ENCODE measurements at places on chromosomes 3 and 15. TPM values are rescaled to one million over a fixed set of nuclear protein-coding genes. Genes with fewer than 3 reads are reported as not detected.

CXCR6 gene
- not detected for total RNA-seq

GOLGA6D gene
- total RNA-seq, result not detected

CLDN1 gene
- total RNA-seq, result 0.15 TPM

WNT7A gene
- not detected for total RNA-seq

SEMA3G gene
- total RNA-seq, result under 0.01 TPM

MESP2 gene
- total RNA-seq, result 0.58 TPM

GASK1A gene
- 4.5 TPM for total RNA-seq

MINAR1 gene
- total RNA-seq, result 0.83 TPM

SERINC4 gene
- not detected for total RNA-seq

CHST2 gene
- total RNA-seq, result 7.6 TPM

CLRN1 gene
- total RNA-seq, result not detected

KLF15 gene
- total RNA-seq, result 4.1 TPM

IQGAP1 gene
- 215 TPM for total RNA-seq

SLC15A2 gene
- total RNA-seq, result 0.50 TPM

OCA2 gene
- not detected for total RNA-seq

KLHL6 gene
- total RNA-seq, result not detected

HTR3E gene
- not detected for total RNA-seq

ARL13B gene
- 7.0 TPM for total RNA-seq

RUVBL1 gene
- 44.5 TPM for total RNA-seq

FOXB1 gene
- not detected for total RNA-seq

PPIP5K1 gene
- total RNA-seq, result 25.8 TPM

CCR8 gene
- total RNA-seq, result not detected

DAZL gene
- not detected for total RNA-seq

TM4SF18 gene
- 0.44 TPM for total RNA-seq

SCAMP5 gene
- total RNA-seq, result 2.2 TPM

FMN1 gene
- 23.3 TPM for total RNA-seq

IQCF5 gene
- not detected for total RNA-seq

ZPLD1 gene
- total RNA-seq, result not detected

KCNMB2 gene
- under 0.01 TPM for total RNA-seq

AHSG gene
- total RNA-seq, result not detected

GHSR gene
- not detected for total RNA-seq

CHRNB4 gene
- total RNA-seq, result not detected

ZNF385D gene
- 0.66 TPM for total RNA-seq

CLDN18 gene
- under 0.01 TPM for total RNA-seq

MME gene
- total RNA-seq, result 422 TPM

CYP1A1 gene
- not detected for total RNA-seq

CFAP20DC gene
- 6.8 TPM for total RNA-seq

MAGEL2 gene
- total RNA-seq, result 0.50 TPM

NR2E3 gene
- not detected for total RNA-seq

IL17RB gene
- under 0.01 TPM for total RNA-seq

GRAMD2A gene
- 0.33 TPM for total RNA-seq

ACAN gene
- under 0.01 TPM for total RNA-seq

FAM107A gene
- total RNA-seq, result under 0.01 TPM

GOLGA6B gene
- not detected for total RNA-seq

UTS2B gene
- total RNA-seq, result 0.29 TPM

CX3CR1 gene
- not detected for total RNA-seq

TMEM212 gene
- total RNA-seq, result not detected

CTXN2 gene
- total RNA-seq, result not detected

ADGRG7 gene
- total RNA-seq, result not detected
